ENCODE measurements at places on chromosomes 13 and 19.

DNA sequence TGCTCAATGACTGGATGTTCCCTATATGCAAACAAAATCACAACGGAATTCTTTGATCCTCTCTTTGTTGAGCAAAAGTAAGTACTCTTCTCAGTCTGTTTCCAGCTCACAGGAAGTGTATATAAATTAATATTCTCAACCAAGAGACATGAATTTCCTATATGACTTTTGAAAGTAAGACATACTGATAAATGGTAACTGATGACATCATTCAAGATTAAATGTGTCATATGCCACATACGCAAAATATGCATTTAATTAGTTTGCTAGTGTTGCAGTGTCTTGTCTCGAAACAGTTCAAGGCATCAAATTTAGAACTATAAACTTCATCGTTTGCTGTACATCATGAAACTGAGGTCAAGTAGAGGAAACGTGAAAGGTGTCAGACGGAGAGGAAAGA lies 7.9 kb downstream of the CLDN10 start:
- no peak for DNase-seq

- DNase-seq: no peak
Measured at GRCh38 chr19:28065026-28065425, 1147.9 kb downstream of the UQCRFS1 start.

DNA sequence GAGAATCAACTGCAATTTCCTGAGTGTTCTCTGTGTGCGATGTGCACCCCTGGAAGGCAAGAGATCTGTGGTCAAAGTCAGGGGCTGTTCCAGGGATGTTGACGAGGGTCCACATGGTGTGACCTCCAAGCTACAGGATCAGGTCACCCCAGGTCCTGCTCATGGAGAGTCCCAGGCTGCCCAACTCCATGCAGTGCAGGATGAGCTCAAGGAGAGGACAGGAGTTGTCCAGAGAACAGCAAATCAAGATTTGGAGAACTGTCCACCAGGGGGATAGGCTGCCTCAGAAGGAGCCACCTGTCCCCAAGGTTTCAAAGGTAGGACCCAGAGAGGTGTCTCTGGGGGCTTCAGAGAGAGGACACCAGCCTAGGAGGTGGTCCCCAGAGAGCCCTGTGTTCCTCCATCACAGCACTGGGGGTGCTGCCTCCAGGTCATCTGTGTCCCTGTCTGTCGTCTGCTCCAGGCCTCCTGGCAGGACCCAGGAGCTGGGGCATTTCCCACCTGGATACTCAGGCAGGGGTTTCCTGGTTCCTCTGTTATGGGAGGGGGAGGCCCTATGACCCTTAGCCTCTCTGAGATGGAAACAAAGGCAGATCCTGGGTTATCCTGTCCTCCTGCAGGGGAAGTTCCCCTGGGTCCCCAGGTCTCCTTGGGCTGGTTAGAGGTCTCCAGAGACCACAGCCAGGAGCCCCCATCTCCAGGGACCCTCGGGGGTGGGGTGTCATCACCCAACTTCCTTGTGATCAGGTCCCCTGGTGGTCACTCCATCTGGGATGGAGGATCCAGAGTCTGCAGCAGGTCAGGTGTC lies 2.1 kb upstream of the CEACAM7 start:
- DNase-seq: no peak

DNA sequence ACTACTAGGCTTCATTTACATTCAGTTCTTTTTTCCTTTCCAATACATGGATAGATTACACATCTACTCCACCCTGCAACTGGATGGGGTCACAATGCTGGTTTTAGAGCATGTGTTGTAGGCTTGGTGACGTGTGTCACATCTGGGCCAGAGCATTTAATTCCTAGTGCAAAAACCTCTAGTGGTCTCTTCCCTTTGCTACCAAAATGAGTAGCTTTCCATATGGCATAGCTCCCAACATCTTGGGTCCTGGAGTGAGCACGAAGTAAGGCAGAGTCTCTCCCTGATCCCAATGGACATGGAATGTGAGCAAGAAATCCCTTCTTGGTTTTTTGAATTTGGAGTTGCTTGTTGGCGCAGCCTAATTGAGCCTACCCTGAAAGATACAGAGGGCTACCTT lies 51.7 kb downstream of the TNFSF11 start:
- no peak for DNase-seq

DNA sequence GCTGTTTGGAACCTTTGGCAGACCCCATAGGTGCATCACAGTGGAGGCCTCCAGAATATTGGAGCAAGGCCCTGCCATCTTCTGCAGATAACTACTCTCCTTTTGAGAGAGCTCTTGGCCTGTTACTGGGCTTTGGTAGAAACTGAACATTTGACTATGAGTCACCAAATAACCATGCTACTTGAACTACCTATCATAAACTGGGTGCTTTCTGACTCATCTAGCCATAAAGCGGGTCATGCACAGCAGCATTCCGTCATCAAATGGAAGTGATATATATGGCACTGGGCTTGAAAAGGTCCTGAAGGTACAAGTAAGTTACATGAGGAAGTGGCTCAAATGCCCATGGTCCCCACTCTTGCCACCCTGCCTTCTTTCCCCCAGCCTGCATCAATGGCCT lies 782.5 kb upstream of the SLITRK6 start:
- no peak for DNase-seq

DNA sequence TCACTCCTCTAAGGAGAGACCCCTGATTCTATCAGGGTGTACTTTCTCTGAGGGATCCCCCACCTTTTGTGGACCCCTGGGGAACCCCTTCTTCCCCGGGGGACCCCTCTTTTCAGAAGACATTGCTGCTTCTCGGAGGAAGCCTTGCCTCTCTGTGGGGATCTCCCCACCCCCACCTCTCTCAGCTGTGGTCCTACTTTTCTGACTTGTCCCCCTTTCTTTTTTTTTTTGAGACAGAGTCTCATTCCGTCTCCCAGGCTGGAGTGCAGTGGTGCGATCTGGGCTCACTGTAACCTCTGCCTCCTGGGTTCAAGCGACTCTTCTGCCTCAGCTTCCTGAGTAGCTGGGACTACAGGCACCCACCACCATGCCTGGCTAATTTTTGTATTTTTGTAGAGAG lies 18.4 kb upstream of the GATAD2A start:
- DNase-seq: no peak

DNA sequence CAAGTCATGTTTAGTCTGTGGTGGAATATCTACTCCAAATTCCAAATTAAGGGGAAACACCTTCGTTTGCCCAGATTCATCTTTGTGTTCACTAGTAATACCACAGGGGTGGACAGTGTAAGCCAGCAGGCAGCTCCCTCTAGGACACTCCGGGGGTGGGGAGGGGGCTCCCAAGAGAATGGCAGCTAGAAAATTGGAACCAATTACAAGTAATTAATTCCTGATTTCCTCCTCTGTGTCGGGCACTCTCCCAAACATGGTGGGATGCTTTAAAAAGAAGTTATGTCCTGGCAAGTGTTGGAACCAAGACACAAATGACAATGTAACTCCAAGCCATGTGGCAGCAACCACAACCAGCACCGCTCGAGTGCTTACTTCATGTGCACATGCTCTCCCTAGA lies 5.9 kb downstream of the COL4A1 start:
- no peak for DNase-seq

DNA sequence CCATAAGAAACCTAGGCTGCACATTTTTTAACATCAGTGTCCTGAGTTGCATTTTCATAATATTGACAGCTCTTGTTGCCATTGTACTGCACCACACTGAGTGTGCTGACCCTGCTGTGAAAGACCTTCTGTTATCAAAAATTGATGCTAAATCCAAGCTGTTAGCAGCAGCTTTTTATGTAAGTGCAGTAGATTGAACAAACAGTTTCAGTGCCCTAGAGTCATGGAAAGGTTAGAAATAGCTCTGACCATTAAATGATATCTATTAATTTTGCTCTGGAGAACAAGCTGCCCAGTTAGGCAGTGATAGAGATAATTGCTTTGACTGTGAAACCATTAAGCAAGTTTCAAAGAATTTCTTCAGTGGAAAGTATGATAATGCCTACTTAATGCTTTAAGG lies 1289.2 kb upstream of the PCDH20 start:
- DNase-seq: no peak

GRCh38 chr19:57382806-57383488 lies 6.7 kb upstream of the ZNF548 start:
- no peak for DNase-seq

- no peak for DNase-seq
Measured at GRCh38 chr19:8148410-8149260, 757 bp downstream of the FBN3 start.

DNA sequence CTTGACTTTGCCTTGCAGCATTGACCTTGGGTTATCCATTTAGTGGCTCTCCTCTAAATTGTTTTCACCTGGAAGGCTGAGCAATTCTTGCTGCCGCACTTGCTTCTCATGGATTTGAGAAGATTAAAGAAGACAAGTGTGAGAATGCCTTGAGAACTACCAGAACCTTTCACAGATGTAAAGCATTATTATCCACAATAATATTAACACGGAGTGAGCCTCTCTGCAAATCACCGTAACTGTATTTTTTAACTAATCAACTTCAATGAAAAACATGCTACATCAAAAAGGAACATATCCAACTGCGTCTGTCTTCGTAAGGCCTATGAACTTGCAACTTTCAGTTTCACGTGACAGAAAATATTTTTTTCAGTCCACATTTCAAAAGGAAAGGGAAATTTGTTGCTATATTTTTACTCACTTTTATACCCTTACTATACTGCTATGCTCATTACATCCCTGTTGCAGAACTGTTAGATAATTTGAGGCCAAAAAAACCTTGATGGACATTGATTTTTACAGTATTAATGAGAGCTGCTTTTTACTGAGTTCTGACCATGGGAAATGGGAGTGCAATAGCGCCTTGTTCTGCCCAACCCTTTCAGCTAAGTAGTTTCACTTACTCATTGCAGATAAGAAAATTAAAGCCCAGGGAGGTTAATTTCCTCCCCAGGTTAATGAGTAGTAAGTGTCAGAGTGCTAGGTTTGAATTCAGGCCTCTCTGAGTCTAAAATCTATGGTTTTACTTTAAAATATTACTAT lies 93.8 kb upstream of the RAP2A start:
- no peak for DNase-seq

Data from GM04504 (cell line).